ENCODE measurements at places on chromosomes 11 and 22. TPM values are rescaled to one million over a fixed set of nuclear protein-coding genes. Genes with fewer than 3 reads are reported as not detected.

DNA sequence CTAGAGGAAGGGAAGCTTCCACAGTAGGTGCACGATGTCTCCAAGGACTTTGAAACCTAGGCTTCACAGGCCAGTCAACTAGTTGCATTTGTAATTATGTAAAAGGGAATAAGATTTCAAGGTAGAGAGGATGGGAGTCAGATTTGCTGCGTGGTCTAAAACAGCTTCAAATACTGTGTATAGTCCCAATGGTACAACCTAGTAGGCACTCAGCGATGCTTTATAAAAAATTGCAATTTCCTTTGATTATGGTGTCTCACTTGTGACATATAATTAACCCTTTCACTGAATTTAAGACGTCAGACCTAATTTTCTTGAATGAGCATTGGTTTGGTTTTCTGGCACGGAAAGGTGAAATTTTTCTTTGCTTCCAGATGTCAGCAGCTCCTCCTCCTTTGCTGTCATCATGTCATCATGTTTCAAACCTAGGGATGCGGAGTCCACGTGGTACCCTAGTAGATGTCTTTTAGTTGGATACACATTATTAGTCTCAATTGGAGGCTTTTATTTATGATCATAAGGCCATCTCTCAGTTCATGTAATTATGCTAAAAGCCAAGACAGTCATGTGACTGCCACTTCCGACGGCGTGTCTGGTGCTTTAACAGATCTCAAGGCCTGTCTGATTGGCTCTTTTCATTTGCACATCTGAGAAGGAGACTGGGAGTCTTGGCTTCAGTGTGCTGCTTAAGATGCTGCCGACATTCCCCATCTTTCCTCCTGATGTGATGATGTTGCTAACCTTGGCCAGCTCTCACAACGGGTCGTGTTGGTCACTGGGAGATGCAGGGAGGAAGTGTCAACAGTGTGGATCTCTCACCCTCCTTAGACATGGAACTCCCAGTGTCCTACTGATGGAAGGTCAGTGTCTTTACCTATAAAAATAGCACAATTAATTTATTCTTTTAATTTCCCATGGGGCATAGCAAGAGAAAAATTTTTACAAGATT, 134.0 kb downstream of the HIPK3 start:
- DNase-seq = no peak

The TRIM49 gene
- total RNA-seq = not detected

GRCh38 chr11:68373815-68374501, 61.6 kb downstream of the LRP5 start:
- peak; percentile 72 for DNase-seq

DNA sequence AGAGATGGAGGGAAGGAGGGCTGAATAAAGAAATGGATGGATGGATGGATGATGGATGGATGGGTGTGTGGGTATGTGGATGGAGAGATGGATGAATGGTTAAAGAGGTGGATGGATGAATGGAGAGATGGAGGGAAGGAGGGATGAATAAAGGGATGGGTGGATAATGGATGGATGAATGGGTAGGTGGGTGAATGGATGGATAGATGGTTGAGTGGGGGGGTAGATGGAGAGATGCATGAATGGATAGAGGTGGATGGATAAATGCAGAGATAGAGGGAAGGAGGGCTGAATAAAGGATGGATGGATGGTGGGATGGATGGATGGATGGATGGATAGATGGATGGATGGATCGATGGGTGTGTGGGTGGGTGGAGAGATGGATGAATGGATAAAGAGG, 71.6 kb downstream of the CDKN1C start:
- no peak for DNase-seq

The DCHS1 gene
- 38.8 TPM for total RNA-seq

GRCh38 chr22:36611241-36611976, 82.4 kb upstream of the EIF3D start:
- no peak for DNase-seq

DNA sequence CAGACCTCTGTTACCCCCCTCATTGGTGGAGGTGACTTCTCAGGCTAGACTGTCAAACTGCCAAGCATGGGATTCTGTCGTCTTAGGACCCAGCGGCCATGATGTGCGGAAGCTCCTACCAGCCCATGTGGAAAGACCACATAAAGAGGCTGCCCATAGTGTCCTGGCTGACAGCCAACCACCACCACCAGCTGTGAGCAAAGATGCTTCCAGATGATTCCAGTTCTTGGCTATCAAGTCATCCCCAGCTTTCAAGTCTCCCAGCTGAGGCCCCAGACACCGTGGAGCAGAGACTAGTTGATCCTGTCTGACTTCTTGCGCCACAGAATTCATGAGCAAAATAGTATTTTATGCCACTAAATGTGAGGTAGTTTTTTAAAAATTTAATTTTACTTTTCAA, 32.9 kb downstream of the SCUBE1 start:
- no peak for DNase-seq

The HORMAD2 gene
- not detected for total RNA-seq

The IL10RA gene
- total RNA-seq = 9.3 TPM

DNA sequence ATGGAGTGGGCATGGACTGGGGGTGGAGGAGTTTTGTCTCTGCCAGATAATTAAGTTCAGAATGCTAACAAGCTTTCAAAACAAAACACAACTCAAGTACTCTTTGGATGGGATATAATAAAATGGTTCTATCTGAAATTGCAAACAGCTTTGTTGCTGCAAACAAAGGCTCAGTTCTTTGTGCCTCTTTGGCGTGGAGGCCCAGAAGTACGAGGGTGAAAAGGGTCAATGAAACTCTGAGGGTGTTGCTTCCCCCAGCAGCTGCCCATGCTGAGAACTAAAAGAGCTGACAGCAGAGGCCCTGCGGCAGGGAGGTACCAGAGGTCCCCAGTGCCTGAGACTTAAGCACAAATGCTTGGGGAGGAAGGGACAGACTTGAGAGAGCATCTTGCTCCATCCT, 26.5 kb upstream of the IGSF22 start:
- DNase-seq = no peak

DNA sequence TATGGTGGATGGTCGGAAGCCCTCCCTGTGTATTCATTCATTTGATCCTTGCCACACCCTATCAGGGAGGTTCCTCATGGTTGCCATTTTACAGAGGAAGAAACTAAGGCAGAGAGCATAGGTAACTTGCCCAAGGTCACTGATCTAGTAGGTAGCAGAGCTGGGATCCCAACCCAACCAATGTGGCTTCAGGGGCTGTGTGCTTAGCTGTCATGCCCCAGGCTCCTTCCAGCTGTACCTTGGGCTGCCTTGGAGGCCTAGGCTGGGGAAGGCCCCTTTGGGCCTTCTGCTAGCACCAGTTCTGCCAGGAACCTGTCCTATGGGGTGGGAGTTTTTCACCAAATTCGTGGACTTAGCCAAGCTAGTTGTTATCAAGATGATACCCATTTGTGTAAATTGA, 8.6 kb downstream of the BAD start:
- DNase-seq = no peak

The TPBGL gene
- 0.17 TPM for total RNA-seq

GRCh38 chr11:2382936-2383851, 6.1 kb downstream of the CD81 start:
- peak; percentile 42 for DNase-seq

The ADAMTS15 gene
- 1.8 TPM for total RNA-seq

The RFPL1 gene
- not detected for total RNA-seq

DNA sequence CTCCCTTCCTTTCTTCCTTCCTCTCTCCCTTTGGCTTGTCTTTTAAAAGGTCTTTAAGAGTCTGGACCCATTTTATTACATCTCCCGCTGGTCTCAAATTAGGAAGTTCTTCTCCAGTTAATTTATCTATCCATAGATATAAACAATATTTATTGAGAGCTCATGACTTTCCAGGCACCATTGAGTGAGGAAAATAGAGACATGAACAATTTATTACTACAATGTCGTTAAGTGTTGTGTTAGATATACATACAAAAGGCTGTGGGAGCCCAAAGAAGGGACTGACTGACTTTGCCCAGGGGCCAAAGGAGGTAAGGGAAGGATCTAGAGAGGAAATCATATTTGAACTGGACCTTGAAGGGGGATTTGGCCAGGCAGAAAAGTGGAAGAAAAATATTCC, 51.6 kb upstream of the DEUP1 start:
- no peak for DNase-seq

DNA sequence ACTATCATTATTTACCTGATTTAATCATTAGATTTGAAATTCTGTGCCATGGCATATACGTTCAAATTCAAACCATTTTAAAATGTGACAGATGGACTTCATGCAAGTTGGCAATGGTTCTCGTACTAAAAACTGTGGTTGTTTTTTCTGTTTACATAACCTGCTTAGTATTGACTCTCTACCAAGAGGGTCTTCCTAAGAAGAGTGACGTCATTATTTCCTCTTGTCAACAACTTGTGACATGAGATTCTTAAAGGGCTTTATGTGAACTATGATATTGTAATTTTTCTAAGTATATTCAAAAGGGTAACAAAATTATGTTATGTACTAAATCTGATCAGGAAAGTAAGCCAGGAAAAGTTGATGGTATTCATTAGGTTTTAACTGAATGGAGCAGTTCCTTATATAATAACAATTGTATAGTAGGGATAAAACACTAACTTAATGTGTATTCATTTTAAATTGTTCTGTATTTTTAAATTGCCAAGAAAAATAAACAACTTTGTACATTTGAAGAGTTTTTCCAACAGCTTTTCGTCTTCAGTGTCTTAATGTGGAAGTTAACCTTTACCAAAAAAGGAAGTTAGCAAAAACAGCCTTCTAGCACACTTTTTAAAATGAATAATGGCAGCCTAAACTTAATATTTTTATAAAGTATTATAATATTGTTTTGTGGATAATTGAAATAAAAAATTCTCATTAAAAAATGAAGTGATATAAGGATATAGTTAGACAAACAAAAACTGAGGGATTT, 87.0 kb downstream of the GRK3 start:
- DNase-seq = no peak

GRCh38 chr22:17706947-17707346, 67.3 kb downstream of the BID start:
- DNase-seq = no peak

DNA sequence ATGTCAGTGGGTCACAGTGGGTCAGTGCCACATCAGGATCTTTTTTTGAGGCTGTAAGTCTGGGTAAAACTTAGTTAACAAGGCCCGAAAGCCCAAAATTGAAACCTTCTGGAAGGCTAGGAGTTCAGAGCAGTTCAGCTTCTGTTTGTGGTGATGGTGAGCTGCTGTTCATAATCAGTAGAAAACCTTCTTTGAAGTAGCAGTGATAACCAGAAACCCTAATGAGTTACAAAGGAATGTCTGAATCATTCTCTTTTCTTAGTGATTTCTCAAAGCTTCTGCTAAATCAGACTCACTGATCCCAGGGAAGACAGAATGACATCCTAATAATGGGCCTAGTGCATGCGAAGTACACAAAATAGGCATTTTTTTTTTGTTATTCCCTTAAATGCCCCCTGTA, 124.7 kb downstream of the PARVA start:
- no peak for DNase-seq

The MMP1 gene
- total RNA-seq = 0.47 TPM

The MYO7A gene
- 6.7 TPM for total RNA-seq

DNA sequence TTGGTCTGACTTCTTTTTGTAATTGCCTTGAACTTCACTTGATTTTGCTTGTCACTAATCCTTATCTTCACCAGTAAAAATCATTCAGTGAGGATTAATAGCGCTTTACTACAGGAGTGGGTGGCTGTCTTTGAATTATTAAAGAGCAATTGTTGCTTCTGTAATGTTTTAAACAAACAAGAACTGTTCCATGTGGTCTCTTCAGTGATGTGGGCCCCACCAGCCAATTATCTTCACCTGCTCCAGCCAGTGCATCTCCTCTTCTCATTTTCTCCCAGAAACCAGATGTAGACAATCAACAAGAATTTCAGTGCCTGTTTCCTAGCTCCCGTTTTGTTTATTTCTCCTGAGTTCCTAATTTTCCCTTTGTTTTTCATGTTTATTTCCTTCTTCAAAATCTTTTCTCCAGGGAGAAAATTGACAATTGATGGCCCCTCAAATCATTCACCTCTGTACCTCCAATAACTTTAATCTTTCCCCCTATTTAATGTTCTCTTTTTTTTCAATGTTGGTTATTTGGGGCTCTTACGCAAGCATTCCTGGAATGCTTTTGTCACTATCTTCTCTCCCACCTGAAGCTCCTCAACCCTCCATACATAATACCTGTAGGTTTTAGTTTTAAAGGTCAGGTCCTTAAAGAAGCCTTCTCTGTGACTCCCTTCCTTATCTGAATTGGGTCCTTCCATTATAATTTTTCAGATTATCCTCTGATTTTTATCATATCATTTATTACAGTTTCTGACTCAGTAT, 115.1 kb downstream of the ARFGAP2 start:
- no peak for DNase-seq

The HOATZ gene
- not detected for total RNA-seq

DNA sequence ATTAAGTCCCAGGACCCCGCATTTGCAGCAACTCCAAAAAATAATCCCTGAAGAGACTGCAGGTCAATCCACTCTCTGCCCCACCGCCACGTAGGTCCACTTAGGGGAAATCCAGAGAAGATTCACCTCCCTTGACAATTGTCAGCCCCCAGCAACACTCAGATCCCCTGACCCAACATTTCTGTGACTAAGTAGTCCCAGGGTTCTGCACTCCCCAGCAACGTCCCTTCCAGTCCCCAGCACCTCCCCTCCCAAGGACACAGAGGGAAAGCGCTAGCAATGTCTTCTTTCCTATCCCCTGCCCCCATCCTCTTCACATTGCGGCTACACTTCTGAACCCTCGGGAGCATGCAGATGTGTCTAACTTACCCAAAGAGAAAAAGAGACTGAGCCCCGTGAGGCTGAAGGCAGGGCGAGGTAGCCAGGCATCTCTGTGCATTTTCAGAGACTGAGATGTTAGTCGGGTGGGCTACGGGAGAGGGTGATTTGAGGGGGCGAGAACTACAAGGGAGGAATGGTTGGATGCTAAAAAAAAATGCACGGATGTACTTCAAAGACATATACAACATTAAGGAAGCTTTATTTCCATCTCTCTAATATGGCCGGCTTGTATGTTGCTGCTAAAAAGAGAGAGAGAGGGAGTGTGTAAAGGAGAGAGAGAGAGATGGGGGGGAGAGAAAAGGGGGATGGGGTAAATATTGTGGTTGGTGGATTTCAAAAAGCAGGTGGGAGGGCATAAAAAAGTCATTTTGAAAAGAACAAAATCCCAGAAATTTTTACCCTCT, at the start of gene SCN2B:
Gene SCN2B (minus strand): TSS at position 647 of the 785 bp plus-strand sequence. CDS start 208 bp downstream, at position 439.
- DNase-seq = no peak

DNA sequence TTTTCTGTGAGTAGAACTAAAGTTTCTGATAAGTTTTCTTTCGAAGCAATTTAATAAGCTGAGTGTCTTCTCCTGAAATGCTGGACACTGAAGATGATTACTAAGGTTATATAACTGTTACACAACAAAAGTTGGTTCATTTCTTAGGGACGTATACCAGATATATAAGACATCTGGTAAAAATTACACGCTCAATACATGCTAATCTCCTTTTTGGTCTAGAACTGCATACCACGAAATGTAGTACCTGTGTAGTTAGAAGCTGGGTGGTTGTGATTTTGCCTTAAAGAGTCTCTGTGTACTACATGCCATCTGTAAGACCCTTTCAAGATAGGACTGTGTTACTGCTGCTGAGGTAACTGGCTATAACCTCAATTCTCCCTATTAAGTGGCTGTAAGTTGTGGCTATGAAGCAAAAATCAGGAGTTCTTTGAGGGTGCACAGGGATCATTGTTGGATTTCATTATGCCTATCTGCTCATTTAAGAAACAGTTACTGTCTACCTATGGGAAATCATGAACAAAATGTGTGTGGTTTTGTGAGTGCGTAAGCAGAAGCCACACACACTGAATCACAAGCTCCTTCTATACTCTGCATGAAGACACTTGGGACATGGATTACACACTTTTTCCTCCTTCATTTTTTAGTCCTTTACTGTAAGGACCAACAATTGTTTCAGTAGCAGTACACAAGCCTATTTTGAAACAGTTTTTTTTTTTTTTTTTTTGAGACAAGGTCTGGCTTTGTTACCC, 195.9 kb downstream of the SWAP70 start:
- DNase-seq = no peak

Measured in mucosa of descending colon (tissue), 3 donors.